ENCODE measurements at places on chromosomes 1 and 21. TPM values are rescaled to one million over a fixed set of nuclear protein-coding genes. Genes with fewer than 3 reads are reported as not detected.

Gene PLD5
- 0.47 TPM for total RNA-seq

Gene AXDND1
- total RNA-seq = 12.5 TPM

Gene G0S2
- total RNA-seq = 5.9 TPM

GRCh38 chr1:51559064-51559500 lies 40.0 kb upstream of the EPS15 start:
- DNase-seq = no peak

DNA sequence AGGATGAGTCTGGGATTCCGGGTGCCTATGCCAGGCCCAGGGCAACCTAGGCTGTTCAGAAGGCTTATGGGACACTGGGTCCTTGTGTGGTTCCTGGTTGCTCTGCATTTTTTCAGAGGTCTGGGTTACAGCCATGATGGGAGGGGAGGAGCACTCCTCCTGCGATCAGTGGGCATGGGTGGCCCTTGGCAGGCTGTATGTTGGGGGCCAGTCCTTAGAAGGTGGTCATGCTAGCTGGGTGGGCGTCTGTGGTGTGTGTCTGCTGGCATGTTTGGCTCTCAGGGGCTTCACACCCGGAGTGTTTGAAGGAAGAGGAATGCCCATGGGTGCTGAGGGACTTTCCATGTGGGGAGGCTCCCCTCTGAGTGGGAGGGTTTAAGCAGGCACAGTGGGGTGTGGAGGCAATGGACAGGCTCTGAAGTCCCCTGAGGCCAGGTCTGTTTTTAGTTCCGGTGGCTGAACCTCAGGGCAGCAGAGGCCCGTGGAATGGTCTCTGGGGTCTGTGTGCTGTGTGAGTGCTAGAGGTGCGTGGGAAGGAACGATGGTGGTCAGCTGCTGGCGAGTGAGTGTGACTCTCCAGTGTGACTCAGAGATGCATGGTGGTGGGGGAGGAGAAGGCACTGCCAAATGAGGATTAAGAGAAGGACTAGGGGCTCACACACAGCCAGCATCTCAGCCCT lies 25.3 kb downstream of the CACNA1E start:
- no peak for DNase-seq

DNA sequence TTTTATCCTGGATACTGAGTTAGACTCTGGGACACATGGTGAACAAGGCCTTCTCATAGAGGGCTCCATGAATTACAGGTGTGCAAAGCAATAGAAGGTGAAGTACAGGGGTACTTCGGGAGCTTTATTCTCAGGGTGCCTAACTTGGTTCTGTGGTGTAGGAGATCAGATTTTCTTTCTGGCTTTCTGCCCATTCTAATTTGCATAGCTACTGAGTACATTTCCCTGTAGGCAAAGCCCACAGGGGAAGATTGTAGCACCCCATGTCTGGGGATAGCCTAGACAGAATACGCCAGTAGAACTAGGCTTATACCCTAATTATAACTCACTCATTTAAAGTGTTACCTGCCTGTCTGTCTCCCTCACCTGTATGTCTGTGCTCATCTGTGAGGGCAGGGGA lies 49.7 kb downstream of the PGM1 start:
- no peak for DNase-seq

DNA sequence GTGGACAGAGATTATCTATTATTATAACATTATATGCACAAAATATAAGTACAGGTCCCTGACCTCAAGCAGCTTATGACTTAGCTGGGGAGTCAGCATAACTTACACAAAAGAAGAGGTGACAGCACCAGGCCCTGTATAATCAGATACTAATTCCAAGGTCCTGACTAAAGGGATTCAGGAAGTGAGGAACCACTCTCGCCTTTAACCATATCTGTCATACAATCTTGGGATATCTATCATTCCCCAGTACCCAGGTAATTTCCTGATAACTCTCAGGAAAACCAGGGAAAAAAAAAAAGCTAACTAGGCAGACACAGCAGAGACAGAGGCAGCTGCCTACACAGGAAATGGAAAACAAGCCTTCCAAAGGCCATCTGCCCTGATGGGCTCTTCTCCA lies 78.5 kb upstream of the CAMK1G start:
- no peak for DNase-seq

- DNase-seq = no peak
These were observed 161.7 kb downstream of the TGFBR3 start for GRCh38 chr1:91724231-91724630.

Data from left colon (tissue), 2 donors.